ENCODE measurements at places on chromosomes 11 and 22.

- no peak for DNase-seq
Measured at GRCh38 chr11:94806419-94806818, 38.3 kb downstream of the AMOTL1 start.

- DNase-seq = no peak
Measured at GRCh38 chr11:59198726-59199125, 14.0 kb downstream of the MPEG1 start.

GRCh38 chr11:134120143-134120850, 51.4 kb downstream of the JAM3 start:
- DNase-seq = peak; percentile 25

- DNase-seq = no peak
Measured at GRCh38 chr11:11822946-11823345, 18.8 kb upstream of the USP47 start.

- DNase-seq = no peak
Measured at GRCh38 chr11:23632293-23632692, 772.0 kb upstream of the CCDC179 start.

GRCh38 chr11:2944530-2944929, 15.3 kb upstream of the PHLDA2 start:
- no peak for DNase-seq

- no peak for DNase-seq
Measured at GRCh38 chr11:66619080-66619554, 2.7 kb downstream of the RBM14 start.

DNA sequence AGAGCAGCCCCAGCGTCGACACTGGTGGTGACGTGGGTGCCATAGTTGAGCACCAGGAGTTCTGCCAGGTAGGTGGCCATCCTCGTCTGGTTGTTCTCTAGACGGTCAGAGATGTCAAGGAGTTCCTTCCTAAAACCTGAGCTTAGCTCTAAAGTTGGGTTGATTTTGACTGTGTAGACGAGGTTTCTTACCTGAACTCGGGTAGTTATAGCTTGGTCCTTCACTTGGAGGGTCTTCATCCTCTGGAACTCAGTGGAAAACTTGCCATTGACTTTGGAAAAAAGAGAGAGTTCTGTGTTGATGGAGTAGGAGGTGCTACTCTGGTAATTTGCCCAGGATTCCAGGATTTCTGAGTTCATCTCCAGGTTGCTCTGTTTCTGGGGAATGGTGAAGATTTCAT, 505 bp downstream of the MPEG1 start:
- DNase-seq = no peak

DNA sequence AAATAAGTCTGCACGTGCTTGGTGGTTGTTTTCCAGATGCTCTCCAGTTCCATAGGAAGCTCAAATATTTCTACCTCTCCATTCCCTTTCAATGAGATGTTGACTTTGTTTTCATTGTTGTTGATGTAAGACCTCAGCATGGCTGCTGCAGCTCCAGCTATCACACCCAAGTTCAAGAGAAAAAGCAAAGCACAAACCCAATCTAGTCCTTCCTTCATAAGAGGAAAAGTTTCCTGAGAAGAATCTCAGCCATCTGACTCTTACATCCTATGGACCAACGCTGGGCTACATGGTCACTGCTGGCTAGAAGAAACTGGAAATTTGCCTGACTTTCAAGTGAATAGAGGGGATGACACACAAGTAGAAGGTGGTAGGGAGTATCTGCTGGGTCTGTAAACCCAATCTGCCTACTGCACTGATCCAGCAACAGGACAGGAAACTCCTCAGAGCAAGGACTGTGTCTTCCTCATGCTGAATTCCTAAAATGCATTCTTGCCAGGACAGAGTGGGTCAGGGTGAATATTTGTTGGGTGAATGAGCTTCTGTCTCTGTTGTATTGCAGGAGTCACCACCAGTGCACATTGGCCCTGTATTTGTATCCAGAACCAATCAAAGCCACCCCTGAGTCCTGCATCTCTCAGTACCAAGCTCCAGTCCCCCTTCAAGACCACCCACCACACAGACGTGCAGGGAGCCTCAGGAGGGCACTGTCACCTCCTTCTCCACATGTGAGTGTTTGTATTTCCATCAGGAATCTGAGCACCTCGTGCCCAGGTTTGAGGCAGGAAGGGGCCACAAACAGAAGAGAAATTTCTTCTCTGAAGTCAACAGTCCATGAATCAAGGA, 118.0 kb upstream of the IGLL5 start:
- DNase-seq = no peak

DNA sequence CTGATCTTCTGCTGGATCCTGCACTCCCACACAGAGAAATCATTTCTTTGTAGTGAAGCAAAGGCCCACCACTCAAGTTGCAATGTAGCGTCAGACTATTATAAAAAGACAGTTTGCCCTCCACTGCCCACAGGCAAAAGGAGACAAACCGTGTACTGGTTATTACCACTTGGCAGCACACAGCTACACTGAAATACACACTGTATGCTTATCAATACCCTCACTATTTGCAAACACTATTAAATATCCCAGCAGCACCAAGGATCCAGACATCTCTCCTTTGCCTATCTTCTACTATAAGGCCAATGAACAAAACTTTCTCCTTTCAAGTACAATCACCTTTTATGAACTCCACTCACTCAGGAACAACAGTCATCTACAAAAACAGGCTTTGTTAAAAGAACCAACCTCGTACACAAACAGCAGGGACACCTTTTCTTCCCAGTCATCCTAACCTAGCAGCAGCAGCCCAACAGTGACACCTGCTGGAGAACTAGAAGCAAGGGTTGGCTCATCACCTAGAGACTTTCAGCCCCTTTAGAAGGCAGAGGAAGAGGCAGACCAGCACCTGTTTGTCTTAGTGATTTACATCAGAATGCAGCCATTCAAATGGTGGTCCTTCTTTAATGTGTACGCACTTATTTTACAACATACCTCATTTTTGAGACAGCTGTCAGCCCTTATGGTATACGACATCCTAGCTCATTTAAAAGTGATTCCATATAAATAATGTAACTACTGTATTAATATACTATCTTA, 56.1 kb downstream of the AMBRA1 start:
- peak; percentile 80 for DNase-seq

GRCh38 chr11:120102050-120102863, 35.7 kb downstream of the TRIM29 start:
- no peak for DNase-seq

DNA sequence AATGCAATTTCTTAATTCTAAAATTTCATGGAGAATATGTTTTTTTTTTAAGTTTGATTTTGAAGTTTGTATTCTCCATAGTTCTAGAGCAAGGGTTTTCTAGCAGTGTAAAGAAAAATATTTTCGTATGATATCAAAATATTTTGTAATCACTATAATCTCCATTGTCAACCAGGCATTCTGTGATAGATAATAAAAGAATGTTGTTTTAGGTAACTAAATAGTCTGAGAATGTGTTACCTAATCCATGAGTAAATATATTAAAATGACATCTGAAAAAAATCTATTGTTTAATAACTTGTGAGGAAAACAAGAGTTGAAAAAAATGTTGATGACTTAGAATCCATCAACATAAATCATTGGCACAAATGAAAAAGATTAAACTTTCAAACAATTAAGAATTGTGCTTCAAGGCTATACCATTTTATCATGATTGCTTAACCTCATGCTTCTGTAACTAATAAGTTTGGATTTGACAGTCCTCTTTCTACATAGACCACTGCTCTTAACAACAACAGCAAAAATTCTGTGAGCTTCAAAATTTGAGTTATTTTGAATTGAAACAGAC, 2211.8 kb downstream of the LRRC4C start:
- no peak for DNase-seq

- no peak for DNase-seq
Measured at GRCh38 chr11:134677397-134677822, 265.4 kb upstream of the B3GAT1 start.

GRCh38 chr11:123426789-123427188, 3.3 kb upstream of the GRAMD1B start:
- DNase-seq = peak; percentile 21

- DNase-seq = no peak
Measured at GRCh38 chr11:27193434-27194225, 153.0 kb downstream of the BBOX1 start.

GRCh38 chr11:81303038-81303664, 1430.5 kb downstream of the FAM181B start:
- DNase-seq = no peak

GRCh38 chr11:95849087-95849825, 59.0 kb downstream of the CEP57 start:
- no peak for DNase-seq

DNA sequence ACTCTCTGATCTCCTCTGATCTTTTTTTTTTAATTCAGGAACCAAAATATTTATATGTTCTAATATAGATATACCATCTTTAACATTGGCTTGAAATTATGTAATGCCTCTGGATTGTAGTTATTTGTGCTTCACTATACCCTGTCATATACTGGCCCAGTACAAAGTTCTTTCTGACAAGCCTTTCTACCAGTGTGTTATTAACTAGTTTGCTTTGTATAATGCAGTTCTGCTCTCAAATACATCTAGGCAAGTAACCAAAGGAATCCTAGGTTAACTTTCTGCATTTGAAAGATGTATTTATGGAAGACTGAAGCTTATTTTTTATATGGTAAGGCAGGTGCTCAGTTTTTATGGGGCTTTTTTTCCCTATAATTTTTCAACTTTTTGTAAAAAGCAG, 36.1 kb downstream of the ARHGEF12 start:
- no peak for DNase-seq

- no peak for DNase-seq
Measured at GRCh38 chr11:56474729-56475235, 1.6 kb upstream of the OR5M3 start.

- no peak for DNase-seq
Measured at GRCh38 chr11:35288817-35289541, 130.4 kb downstream of the SLC1A2 start.

- DNase-seq = no peak
Measured at GRCh38 chr11:818396-819128, at the start of gene PNPLA2. Gene PNPLA2 (plus strand): TSS chr11:818914. CDS start chr11:819719, 805 bp downstream.

- DNase-seq = no peak
Measured at GRCh38 chr11:72519220-72519881, 85.0 kb upstream of the CLPB start.

DNA sequence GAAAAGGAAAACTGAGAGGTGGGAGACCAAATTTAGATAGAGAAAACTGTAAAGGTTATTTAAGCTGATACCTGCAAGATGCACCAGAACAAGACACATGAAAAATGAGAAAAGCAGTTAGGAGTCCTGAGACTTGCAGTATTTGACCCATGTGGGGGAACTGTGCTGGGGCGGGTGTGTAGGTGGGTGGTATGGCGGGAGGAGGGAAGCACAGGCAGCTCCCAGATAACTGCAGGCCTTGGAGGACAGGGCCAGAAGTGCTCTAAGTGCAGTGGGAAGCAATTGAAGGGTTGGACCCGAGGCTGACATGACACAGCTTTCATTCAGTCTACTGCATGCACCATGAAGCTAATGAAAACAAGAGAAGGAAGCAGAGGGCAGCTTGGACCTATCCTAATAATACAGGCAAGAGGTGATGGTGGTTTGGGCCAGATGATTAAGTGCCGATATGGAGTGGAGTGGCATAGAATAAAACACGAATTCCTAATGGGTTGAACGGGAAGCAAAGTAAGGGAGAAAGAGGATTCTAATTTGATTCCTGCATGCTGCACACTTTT, 48.0 kb upstream of the ANO3 start:
- DNase-seq = no peak

DNA sequence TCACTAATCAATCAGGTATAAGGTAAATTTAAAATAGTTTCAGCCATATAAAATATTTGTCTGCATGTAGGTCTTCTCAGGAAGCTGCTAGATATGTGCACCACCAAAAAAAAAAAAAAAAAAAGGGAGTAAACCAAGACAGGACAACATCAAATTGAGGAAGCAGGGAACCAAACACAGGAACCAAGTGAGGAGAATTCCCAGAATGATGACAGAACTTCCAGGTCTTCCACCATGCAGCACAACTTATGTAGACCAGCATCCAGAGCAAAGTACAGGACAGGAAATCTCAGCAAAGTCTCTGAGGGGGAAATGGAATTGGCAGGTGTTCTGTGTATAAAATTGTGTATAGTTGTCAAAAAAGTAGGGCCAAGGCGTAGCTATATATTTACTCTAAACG, 101.2 kb upstream of the CTSC start:
- no peak for DNase-seq

- no peak for DNase-seq
Measured at GRCh38 chr22:49323751-49324415, 503.8 kb downstream of the BRD1 start.

- no peak for DNase-seq
Measured at GRCh38 chr11:114758627-114759026, 80.3 kb downstream of the NXPE2 start.

- DNase-seq = no peak
Measured at GRCh38 chr22:45452565-45453379, 39.3 kb downstream of the RIBC2 start.

- DNase-seq = no peak
Measured at GRCh38 chr11:83520849-83521248, 234.7 kb upstream of the CCDC90B start.

- no peak for DNase-seq
Measured at GRCh38 chr11:126512251-126512650, 156.8 kb downstream of the ST3GAL4 start.

DNA sequence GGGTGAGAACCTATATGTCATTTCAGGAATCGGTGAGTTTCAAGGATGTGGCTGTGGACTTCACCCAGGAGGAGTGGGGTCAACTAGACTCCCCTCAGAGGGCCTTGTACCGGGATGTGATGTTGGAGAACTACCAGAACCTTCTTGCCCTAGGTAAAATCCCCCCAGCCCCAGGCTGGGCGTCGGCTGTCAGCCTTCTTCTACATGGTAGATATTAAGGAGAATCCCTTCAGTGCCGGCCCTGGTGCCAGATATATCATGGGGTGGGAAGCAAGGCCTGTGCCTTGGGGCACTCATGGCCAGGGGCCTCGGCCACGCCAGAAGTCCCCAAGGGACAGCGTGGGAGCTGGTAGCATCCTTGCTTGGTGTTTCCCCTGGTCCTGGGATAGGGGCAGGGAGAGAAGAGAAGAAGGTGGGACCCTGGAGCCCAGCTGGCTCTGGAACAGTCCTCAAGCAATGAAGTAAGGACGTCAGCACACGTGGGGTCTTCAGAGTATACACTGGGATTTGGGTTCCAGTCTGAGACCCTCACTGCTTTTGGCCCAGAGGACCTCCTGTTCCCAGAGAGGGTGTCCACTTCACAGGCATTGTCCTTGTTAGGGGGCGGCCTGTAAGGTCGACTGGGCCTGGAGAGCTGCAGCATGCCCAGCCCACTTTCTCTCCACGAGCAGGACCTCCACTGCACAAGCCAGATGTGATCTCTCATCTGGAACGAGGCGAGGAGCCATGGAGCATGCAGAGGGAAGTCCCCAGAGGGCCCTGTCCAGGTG, 6.8 kb downstream of the ZNF74 start:
- no peak for DNase-seq
